GM23338 (cell line): ENCODE measurements at places on chromosomes 6 and 20. TPM values are rescaled to one million over a fixed set of nuclear protein-coding genes. Genes with fewer than 3 reads are reported as not detected.

Gene L3MBTL1
- total RNA-seq, result 17.4 and 33.6 TPM in 2 replicates

Gene GJA10
- not detected in 2 replicates for total RNA-seq

GRCh38 chr6:39419607-39420006 is 97.1 kb upstream of the KCNK16 start:
- no peak overlapping the region for H3K4me3 ChIP-seq
- no peak for DNase-seq
- no peaks in the 10 kb centered on the region for H3K27me3 ChIP-seq
- no peak overlapping the region for H3K27ac ChIP-seq
- peaks cover under 1% of the 10 kb centered on the region; the same call in 1 of the 2 replicates for H3K4me1 ChIP-seq

GRCh38 chr6:43621078-43621835 is 7.8 kb downstream of the GTPBP2 start:
- H3K4me1 ChIP-seq, result no peaks in the 10 kb centered on the region
- DNase-seq, result no peak

GRCh38 chr6:33177552-33178446 is 14.5 kb downstream of the COL11A2 start:
- no peaks in the 10 kb centered on the region for H3K36me3 ChIP-seq
- H3K4me1 ChIP-seq, result no peaks in the 10 kb centered on the region; the same call in 1 of the 2 replicates
- DNase-seq, result no peak
- no peak overlapping the region for H3K4me3 ChIP-seq

DNA sequence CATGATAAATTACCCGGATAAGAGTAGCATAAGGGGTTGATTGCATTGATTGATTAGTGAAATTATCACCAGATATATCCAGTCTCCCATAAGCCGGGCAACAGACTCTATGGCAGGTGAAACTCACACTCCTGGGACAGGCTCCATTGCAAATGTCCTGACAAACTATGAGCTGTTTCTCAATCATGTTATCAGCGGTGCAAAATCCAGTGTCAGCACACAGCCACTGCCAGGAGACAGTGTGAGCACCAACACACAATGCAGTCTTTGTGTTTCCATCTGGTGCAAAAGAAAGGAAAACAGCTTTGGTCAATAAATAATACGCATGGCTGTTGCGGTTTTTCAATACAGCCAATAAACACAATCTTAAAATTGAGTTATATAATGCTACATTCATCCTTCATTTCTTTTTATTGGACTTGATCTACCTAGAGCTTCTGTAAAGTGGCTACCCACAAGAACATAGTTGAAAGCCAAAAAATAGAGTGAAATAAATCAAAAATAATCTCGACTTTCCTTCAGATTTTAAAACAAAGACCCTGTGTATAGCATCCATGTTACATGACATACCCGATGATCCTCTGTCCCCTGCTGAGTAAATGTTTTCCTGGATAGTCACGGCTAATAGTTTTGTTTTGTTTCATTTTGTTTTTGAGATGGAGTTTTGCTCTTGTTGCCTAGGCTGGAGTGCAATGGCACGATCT is 64.3 kb upstream of the AFDN start:
- no peak overlapping the region for H3K27ac ChIP-seq
- no peak overlapping the region for H3K4me3 ChIP-seq
- no peaks in the 10 kb centered on the region for H3K36me3 ChIP-seq
- H3K4me1 ChIP-seq, result no peaks in the 10 kb centered on the region

- peak; percentile 28 for DNase-seq
- peaks cover 8% of the 10 kb centered on the region; the same call in 1 of the 2 replicates for H3K27me3 ChIP-seq
- no peaks in the 10 kb centered on the region for H3K36me3 ChIP-seq
- H3K27ac ChIP-seq, result no peak overlapping the region
- peaks cover 22% of the 10 kb centered on the region for H3K4me1 ChIP-seq
- H3K4me3 ChIP-seq, result no peak overlapping the region
These were observed 19.0 kb upstream of the MAP3K7 start for GRCh38 chr6:90605749-90606340.

DNA sequence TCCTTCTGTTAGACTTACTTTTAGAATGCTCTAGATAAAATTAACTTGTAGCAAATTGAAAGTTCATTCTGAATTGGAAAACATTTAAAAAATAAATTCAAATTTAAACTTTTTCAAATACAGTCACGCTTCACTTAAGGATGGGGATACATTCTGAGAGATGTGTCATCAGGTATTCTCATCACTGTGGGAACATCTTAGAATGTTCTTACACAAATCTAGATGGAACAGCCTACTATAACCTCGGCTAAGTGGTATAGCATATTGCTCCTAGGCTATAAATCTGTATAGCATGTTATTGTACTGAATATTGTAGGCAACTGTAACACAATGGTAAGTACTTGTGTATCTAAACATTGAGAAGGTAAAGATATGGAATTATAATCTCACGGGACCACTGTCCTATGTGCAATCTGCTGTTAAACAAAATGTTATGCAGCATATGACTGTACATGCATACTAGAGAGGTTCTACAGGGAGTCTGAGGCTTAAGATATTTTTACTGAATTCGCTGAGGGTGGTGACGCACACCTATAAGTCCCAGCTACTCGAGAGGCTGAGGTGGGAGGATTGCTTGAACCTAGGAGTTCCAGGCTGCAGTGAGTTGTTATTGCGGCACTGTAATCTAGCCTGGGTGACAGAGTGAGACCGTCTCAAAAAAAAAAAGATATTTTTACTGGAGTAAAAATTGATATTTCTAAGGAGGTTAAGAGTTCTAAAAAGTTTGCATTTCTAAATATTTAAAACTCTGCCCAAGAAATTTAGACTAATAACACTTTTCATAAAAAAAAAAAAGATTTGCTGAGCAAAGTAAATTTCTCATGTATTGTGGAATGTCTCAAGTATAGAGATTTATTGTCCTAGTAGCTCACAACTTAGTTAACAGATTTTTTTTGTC is 87.3 kb upstream of the TULP1 start:
- no peak overlapping the region for H3K4me3 ChIP-seq
- H3K36me3 ChIP-seq, result no peaks in the 10 kb centered on the region
- no peaks in the 10 kb centered on the region for H3K27me3 ChIP-seq
- no peak for DNase-seq
- H3K4me1 ChIP-seq, result peaks cover 20% of the 10 kb centered on the region

DNA sequence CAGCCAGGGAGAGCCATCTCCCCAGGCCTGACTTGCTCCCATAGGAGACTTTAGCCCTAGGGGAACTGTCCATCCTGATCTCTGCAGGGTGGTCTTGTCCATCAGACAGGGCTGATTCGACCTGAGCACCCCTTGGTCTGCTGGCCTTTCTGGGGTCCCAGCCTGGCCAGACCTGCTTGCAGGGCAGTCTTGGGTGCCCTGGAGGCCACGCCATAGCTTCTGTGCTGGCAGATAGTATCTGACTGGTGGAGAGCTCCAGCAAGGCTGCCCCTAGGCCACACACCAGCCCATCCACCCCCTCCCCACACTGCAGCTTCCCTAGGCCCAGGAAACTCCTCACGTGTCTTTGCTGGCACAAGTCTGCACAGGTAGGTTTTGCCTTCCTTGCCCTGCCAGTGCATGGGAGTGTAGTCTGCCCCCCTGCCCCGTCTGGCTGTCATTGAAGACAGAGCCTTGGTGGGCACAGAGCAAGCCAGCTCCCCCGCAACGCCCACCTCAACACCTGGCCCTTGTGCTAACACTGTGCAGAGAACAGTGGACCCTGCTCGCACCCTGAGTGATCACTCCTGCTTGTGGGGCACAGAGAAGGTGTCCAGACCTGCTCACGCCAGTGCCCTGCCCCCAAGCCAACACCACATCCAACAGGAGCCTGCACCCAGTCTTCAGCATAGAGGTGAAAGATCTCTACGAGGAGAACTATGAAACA is 32.4 kb downstream of the CCN2 start:
- no peaks in the 10 kb centered on the region for H3K27me3 ChIP-seq
- H3K36me3 ChIP-seq, result peaks cover 31% of the 10 kb centered on the region

GRCh38 chr6:163634211-163635171 is 220.0 kb downstream of the QKI start:
- peaks cover 9% of the 10 kb centered on the region for H3K4me1 ChIP-seq
- no peak overlapping the region for H3K27ac ChIP-seq
- H3K36me3 ChIP-seq, result no peaks in the 10 kb centered on the region
- peak; percentile 25 for DNase-seq
- no peaks in the 10 kb centered on the region for H3K27me3 ChIP-seq

- no peak overlapping the region for H3K4me3 ChIP-seq
- H3K4me1 ChIP-seq, result no peaks in the 10 kb centered on the region
- no peaks in the 10 kb centered on the region for H3K36me3 ChIP-seq
- no peak for DNase-seq
These were observed 1120.1 kb upstream of the CITED2 start for GRCh38 chr6:140494321-140495108.

GRCh38 chr6:132818404-132819359 is 4.3 kb downstream of the RPS12 start:
- H3K27me3 ChIP-seq, result no peaks in the 10 kb centered on the region
- no peak overlapping the region for H3K4me3 ChIP-seq
- peaks cover 39% of the 10 kb centered on the region for H3K36me3 ChIP-seq

- no peak overlapping the region for H3K27ac ChIP-seq
- no peaks in the 10 kb centered on the region for H3K27me3 ChIP-seq
- H3K36me3 ChIP-seq, result no peaks in the 10 kb centered on the region
- no peak for DNase-seq
- peaks cover 37% of the 10 kb centered on the region for H3K4me1 ChIP-seq
These were observed 140.6 kb upstream of the BEND6 start for GRCh38 chr6:56814308-56814707.
